ENCODE measurements at places on chromosomes 5 and 9. TPM values are rescaled to one million over a fixed set of nuclear protein-coding genes. Genes with fewer than 3 reads are reported as not detected.

HTR4 gene
- total RNA-seq: 0.35 TPM

DCAF12 gene
- 55.1 TPM for total RNA-seq

POLR3G gene
- total RNA-seq: 1.8 TPM

ANKRD34B gene
- 0.18 TPM for total RNA-seq

SAP30L gene
- 23.4 TPM for total RNA-seq

SPATA31D4 gene
- not detected for total RNA-seq

ORM1 gene
- total RNA-seq: 3.7 TPM

IFNA2 gene
- not detected for total RNA-seq

PLPPR1 gene
- 24.8 TPM for total RNA-seq

LURAP1L gene
- 32.5 TPM for total RNA-seq

MARVELD2 gene
- 26.8 TPM for total RNA-seq

SLC22A4 gene
- 4.3 TPM for total RNA-seq

LRRTM2 gene
- 3.6 TPM for total RNA-seq

IL4 gene
- total RNA-seq: not detected

FCN2 gene
- total RNA-seq: 1.2 TPM

SPINK13 gene
- not detected for total RNA-seq

OTP gene
- not detected for total RNA-seq

SSNA1 gene
- total RNA-seq: 35.3 TPM

TNC gene
- total RNA-seq: 556 TPM

HINT1 gene
- total RNA-seq: 323 TPM

TCOF1 gene
- 22.4 TPM for total RNA-seq

LCNL1 gene
- 0.41 TPM for total RNA-seq

OR1J2 gene
- not detected for total RNA-seq

SLC6A18 gene
- total RNA-seq: 0.70 TPM

ZDHHC21 gene
- total RNA-seq: 21.7 TPM

AHRR gene
- 6.4 TPM for total RNA-seq

RNF208 gene
- total RNA-seq: 4.1 TPM

SLCO4C1 gene
- total RNA-seq: 12.8 TPM

CHSY3 gene
- total RNA-seq: 5.1 TPM

ORM2 gene
- not detected for total RNA-seq

UAP1L1 gene
- total RNA-seq: 11.2 TPM

CDX1 gene
- 0.18 TPM for total RNA-seq

CERCAM gene
- 43.3 TPM for total RNA-seq

BARHL1 gene
- total RNA-seq: not detected

CKMT2 gene
- 62.2 TPM for total RNA-seq

SOX30 gene
- total RNA-seq: 0.06 TPM

TMC1 gene
- total RNA-seq: 0.41 TPM

PTGER4 gene
- 47.2 TPM for total RNA-seq

GRM6 gene
- not detected for total RNA-seq

SLC25A2 gene
- 0.35 TPM for total RNA-seq

C9orf153 gene
- 0.70 TPM for total RNA-seq

MPDZ gene
- 49.6 TPM for total RNA-seq

JADE2 gene
- 26.9 TPM for total RNA-seq

ANKDD1B gene
- total RNA-seq: 6.4 TPM

MYOZ3 gene
- 10.7 TPM for total RNA-seq

IL13 gene
- not detected for total RNA-seq
